Stimulated activated naive CD4-positive, alpha-beta T cell (primary cell): ENCODE measurements at places on chromosomes 7 and 10.

DNA sequence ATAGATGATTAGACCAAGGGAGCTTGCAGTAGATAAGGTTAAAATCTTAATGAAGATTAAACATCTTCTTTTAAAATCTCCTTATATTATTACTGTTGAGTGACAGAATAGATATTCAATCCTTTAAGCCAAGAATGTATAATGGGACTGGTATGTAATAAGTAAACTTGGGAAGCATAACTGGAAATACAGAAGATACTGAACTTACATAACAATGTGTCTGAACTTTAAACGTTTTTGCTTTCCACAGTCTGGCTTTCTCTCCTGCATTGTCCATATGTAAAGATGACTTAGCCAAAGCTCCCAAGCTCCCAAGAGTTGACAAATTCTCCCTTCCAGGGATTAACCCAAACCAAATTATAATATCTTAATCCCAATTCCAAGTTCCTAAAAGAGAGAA, 129.8 kb downstream of the KCND2 start:
- no peak for DNase-seq

DNA sequence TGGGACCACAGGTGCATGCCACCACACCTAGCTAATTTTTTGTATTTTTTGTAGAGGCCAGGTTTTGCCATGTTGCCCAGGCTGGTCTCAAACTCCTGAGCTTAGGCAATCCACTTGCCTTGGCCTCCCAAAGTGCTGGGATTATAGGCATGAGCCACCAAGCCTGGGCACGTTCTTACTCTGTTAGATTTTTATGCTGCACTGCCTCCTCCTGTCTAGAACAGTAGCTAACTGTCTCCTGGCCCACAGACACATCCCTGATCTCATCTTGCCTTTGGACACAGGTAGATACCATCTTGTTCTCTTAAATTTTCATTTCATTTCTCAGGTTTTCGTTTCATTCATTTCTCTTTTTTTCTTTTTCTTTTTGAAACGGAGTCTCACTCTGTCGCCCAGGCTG, 41.1 kb downstream of the BLVRA start:
- no peak for DNase-seq

DNA sequence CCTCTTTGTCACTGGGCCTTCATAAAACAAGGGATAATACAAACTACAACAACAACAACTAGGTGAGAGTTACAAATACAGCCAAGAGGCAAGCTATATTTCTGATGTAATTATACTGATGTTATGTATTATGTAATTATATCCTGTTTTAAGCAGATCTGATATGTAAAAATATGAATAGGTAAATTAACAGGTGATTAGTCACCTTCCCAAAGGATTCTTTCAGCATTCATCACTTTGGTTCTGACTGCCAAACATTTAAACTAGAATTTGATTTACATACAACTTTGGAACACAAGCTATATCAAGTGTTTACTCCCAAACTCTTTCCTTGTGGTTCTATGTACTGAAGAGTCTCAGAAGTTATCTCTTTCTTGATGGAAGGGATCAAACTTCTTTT, 53.7 kb downstream of the BEND7 start:
- DNase-seq = no peak

DNA sequence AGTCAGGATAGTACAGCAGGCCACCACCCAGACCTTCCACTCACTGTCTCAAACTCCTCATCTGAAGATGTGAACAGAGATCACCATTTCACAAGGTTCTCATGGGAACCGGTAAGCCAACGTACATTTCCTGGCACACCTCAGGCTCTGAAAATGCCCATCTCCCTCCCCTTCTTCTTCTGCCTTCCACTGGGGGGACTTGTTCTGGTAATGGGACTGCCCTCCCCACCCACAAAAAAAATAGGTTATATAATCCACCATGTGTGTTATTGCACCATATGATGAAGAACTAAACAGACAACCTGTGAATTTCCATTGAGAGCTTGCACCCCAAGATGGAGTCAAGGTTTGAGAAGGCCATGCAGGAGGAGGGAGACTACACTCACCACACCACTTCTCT, 42.1 kb upstream of the IKZF1 start:
- no peak for DNase-seq

DNA sequence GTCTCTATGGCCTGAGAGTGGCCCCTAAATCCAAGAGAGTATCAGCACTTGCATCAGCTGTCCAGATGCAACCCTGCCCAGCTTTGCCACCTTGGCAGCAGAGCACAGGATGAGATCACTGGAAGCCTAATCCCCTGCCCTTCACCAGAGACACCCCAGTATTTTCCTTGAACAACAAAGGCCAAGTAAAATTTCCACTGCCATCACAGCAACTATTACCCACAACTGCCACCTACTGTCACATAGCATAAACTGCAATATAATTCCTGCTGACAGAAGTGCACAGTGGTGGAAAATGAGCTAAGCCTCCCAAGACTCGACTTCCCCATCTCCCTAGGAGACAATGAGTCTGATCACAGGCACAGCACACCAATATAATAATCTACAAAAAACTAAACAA, 462.8 kb upstream of the ZWINT start:
- DNase-seq = no peak

DNA sequence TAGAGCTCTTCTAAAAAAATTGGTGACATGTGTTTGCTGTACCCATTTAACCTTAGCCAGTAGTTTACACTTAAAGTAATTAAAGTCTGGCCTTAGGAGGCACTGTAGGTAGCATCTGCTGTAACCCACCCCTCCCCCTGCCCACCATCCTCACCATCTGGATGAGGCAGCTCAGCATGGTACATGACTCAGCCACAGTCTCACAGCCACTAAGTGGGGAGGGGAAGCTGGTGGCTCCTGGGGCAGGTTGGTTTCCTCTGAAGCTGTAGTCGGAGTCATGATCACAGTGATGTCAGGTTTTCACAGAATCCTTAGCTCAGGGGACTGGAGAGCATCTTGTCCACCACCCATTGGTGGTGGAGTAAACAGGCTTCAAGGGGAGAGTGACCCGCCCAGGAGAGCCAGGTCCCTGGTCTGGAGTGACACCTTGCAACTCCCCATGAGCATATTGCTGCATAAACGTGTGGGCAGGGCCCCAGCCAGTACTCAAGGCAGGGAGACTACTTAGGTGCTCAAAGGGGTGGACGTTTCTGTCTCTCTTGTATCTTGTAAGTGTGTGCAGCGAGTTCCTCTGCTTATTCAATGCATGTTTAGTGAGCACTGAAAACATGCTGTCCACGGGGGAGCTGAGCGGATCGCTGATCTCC, 125.9 kb downstream of the GRK5 start:
- DNase-seq = no peak
